Naive thymus-derived CD8-positive, alpha-beta T cell (primary cell): ENCODE measurements at places on chromosomes 5 and 9.

GRCh38 chr9:96884443-96884842 is 30.1 kb upstream of the ZNF782 start:
- DNase-seq: no peak

DNA sequence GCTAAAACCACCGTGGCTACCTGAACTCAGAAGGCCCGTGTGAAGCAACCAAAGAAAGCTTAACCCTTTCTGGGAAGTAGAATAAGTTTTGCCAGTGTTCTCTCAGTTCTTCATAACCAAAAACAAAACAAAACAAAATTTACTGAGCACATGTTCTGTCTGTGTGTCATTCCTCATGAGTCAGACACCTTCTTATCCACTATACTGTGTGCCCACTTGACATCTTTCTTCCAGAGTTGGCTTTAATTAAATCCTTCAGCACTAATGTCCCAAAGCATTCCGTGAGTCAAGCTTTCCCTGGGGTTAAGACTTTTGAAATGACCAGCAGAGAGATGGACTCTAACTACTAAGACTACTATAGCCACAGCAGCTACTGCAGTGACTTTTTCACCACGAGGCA is 61.3 kb downstream of the GLIS3 start:
- no peak for DNase-seq

DNA sequence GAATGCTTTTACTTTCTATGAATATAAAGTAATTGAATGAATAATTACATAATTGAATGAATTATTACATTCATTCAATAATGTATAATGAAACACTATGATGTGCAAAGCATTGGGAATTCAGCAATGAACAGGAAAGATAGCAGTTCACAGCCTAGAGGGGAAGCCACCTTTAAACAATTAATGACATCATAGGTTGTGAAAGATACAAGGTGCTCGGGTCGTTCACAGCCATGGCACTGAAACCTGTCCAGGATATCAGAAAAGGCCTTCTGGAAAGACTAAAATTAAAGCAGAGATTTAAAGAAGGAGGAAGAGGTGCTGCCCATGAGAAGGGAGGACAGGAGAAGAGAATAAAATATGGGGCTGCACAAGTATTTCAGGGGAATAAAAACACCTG is 171.4 kb upstream of the KLF4 start:
- DNase-seq: no peak

- DNase-seq: no peak
These were observed 617 bp downstream of the PPP6C start for GRCh38 chr9:125189011-125189360.

- no peak for DNase-seq
These were observed 119.4 kb downstream of the CEP120 start for GRCh38 chr5:123303802-123304201.

DNA sequence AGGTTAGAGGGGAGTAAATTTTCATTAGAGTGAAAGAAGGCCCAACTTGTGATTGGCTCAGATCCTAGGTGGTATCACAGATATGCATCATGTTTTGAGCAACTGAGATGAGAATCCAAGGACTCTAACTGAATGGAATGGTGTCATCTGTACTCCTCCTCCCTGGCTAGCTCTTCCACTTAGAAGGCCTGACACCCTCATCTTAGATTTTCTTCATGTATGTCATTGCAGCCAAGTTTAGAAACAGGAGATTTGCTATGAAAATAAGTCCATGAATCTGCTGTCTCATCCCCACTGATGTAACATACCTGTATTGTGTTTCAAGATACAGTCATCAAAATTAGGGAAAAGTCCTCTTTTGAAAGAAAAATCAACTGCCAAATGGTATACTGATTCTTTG is 54.4 kb downstream of the ITGA1 start:
- DNase-seq: no peak

DNA sequence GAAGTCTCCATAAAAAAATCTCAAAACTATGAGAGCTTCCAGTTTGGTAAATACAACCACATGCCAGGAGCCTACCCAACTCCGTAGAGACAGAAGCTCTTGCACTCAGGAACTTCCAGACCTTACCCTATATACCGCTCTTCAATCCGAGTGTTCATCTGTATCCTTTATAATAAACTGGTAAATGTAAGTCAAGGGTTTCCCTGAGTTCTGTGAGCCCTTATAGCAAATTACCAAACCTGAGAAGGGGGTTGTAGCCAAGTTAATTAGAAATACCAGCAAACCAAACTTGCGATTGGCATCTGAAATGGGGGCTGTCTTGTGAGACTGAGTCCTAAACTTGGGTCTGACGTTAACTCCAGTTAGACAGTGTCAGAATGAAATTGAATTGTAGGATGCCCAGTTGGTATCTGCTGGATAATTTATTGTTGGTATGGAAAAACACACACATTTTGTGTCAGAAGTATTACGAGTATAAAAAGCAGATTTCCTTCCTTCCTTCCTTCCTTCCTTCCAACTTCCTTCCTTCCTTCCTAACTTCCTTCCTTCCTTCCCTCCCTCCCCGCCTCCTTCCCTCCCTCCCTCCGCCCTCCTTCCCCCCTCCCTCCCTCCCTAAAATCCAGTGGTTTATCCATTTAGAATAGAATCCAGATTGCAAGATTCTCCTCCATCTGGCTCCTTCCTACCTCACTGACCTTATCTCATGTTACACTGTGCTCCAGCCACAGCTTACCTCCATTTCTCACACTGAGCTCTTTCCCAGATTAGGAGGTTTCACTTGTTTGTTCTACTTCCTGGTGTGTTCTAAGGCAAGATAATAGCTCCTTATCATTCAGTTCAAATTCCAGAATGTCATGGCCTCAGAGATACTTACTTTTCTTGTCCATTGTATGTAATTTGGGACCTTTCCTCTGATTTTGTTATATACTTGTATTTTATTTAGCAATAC is 196.7 kb downstream of the WDR70 start:
- no peak for DNase-seq

DNA sequence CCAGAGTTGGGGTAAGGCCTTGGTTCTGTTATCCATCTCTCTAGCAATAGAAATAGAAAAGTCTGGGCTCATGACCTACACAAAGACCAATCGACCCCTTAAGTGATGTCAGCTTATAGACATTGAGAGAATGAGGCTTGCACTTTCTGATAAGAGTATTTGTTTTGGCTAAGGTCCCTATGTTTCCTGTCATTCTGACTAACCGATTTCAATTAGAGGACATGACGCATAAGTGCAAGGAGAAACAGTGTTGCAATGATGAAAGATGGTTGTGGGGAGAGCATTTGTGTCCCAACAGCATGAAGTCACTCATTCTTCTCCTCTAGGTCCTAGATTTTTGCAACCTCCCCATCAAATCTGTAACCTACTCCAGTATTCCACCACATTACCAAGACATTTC is 255.1 kb downstream of the MAT2B start:
- DNase-seq: no peak

DNA sequence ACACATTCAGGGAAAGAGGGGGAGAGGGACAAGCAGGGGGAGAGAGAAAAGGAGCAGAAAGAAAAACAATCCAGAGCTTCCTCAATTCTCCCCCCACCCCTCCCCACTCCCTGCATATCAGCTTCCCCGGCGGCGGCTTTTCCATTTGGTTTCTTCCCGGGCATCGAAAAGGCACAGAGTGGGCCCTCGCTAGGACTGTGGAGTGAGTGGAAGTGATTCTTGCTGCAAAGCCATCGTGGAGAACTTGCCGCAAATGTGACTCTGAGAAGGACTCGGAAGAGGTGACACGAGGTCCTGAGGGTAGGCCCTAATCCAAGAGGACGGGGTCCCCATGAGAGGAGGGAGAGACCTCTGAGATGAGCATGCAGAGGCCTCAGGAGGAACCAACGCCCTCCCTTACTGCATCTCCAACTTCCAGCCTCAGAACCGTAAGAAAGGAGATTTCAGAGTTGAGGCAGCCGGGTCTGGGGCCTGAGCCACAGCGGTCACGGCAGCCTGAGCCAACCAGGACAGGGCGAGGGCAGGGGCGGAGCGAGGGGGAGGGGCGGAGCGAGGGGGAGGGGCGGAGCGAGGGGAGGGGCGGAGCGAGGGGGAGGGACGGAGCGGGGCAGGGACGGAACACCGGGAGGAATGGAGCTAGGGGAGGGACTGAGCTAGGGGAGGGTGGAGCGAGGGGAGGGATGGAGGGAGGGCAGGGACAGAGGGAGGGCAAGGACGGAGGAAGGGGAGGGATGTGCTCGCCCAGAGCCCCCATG is 21.2 kb upstream of the SARDH start:
- no peak for DNase-seq

DNA sequence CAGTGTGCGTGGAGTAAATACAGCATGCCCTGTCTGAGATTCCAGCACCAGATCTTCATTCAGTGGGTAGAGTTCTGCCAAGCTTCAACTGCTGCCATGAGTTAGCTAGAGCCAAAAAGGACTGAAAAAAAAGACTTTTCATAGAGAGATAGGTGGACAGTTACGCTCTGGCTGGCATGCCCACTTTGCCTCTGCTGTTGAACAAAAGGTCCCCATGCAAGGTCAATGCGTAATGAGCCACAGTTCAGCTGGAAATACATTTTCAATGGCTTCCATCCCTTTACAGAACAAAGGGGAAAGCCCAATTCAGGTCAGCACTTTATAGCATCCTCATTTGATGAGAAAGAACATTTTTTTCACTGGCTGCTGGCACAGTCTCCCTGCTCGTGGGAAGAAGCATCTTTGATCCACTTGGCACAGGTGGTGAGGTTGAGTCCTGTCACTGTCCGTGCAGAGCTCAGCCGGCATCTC is 86.9 kb upstream of the ERCC6L2 start:
- no peak for DNase-seq

DNA sequence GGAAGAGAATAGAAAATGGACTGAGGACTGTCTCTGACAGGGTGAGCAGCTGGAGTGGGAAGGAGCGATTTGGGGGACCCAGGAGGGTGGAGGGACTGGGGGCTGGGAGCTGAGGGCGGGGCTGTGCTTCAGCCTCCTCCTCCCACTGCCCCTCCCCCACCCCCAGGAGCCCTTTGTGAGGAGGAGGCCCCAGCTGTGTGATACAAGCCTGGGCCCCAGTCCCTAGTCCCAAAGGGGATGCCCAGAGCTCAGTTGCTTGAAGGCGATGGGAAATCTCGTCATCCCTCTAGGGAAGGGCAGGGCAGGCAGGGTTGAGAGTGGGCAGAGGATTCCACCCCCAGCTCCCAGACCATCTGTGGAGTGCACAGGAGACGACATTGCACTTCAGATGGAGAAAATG is at the start of gene SPATA31E1:
Gene SPATA31E1 (plus strand): TSS at position 251 of the 400 bp plus-strand sequence. CDS start 15 bp downstream, at position 266.
- no peak for DNase-seq

DNA sequence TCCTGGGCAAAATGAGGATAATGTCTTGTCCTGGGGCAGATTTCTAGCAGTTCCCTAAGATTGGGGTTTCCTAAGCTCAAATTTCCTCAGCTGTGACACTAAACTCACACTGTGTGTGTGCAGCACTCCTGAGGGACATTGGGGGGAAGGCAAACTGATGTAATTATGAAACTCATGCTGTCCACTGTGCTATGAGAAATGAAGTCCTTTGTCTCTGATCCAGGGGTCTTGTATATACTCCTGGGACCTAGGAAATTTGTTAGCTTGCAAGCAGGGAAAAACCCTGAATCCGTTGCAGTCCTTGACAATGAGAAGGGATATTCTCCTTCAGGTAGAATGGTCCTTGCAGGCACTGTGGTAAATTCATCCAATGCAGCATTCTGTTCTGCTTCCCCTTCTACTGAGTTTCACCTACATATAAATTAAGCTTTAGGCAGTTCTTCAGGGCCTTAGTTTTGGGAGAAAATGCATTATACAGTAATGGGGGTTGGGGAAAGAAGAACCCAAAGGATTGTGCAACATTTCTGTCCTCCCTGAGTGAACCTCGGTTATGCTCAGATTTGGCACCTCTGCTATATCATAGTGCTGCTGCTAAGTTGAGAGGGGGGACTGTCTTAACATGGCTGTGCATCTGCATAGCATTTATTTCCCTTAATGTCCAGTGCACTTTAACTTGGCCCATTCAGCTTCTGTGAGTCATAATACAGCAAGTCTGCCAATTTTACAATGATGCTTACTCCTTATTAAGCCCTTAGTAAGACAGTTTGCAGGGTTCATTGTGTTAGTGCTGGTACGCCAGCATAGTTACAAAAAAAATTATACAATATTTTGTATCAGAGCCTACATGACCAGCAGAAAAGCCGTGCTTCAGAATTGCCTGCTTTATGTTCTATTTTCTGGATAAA is 80.2 kb downstream of the PJA2 start:
- no peak for DNase-seq

DNA sequence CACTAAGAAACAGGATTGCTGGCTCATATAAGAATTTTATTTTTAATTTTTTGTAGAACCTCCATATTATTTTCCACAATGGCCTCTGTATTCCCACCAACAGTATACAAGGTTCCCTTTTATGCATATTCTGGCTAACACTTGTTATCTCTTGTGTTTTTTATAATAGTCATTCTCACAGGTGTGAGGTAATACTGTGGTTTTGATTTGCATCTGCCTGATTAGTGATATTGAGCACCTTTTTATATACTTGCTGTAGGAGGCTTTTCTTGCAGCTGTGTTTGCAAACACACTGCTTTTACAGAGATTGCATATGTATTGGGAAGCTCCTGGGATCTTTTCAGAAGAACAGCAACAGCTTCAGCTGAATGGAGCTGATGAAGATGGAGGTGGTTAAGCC is 164.8 kb downstream of the DEPDC1B start:
- no peak for DNase-seq

- DNase-seq: no peak
These were observed 1696.0 kb upstream of the WWC1 start for GRCh38 chr5:166595274-166595951.

- DNase-seq: no peak
These were observed 24.5 kb upstream of the PDZD2 start for GRCh38 chr5:31614151-31615020.

DNA sequence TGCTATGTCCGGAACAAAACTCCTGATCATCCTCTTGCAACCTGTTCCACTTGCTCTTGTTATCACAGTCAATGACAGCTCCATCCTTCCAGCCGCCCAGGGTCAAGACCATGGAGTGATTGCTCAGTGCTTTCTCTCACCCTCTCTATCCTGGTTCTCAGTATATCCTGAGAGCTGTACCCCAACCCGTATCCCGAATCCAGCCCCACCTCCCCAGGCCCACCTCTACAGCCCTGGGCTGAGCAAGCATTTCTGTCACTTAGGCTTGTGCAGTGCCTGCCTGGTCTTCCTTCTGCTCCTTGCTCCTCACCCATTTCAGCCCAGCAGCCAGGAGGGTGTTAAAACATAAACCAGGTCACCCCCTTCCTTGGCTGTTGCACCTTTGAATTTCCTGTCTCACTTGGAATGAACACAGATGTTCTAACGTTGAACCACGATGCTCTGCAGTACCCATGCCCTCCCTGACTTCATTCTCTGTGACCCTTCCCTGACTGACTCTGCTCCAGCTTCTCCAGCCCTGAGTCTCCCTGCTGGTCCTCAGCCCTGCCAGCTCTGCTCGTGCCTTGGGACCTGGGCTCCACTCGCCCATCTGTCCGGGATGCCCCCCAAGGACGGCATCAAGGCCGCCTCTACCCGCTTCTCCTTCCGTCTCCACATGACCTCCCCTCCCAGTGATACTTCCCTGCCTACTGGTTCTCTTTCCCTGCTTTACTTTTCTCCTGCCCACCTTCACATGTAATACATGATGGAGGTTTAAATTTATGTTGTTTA is 110.0 kb downstream of the ICE1 start:
- no peak for DNase-seq

- DNase-seq: no peak
These were observed 597.2 kb upstream of the CDH10 start for GRCh38 chr5:25241981-25242380.

- DNase-seq: no peak
These were observed 7.1 kb downstream of the LRRC26 start for GRCh38 chr9:137162505-137163364.
